ENCODE measurements at places on chromosomes 1 and 21.

DNA sequence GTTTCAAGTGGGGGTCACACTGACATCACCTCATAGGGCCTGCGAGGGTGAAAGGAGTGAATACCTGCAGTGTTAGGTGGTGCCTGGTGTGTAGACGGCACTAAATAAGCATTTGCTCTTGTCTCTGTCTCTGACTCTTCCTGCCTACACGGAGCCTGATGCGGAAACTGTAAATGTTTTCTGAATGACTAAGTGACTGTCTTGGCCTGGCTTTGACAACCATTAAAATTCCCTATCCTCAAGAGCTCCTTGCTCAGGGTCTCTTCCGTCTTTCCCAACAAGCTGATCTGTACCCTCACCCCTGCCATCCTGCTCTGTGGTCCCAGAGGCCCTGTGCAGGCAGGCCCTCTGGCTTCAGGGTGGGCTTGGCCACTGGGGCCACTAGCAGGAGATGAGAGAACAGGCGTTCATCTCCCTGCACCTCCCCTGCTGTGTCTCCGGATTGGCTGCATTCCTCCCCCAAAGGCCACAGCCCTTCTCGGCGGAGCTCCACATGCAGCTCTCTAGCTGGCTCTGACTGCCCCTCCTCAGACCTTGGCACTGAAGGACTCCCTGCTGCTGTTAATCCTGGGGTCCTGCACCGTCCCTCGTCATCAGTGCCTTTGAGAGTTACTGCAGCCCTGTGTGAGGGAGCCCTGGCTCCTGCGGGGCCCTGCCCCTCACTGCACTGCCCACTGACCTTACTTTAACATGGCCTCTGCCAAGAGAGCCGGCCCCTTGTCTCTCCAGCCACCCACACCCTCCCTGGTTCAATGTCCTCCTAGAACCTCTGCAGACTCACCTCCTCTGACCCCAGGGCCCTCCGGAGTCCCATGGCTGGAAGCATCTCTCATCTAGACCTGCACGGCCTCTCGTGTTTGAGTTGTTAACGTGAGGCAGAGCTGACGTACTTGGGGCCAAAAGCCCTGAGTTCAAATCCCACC, 211.1 kb downstream of the MATN1 start:
- DNase-seq, result no peak

GRCh38 chr1:230832476-230832875, 35.8 kb downstream of the C1orf198 start:
- DNase-seq, result no peak

DNA sequence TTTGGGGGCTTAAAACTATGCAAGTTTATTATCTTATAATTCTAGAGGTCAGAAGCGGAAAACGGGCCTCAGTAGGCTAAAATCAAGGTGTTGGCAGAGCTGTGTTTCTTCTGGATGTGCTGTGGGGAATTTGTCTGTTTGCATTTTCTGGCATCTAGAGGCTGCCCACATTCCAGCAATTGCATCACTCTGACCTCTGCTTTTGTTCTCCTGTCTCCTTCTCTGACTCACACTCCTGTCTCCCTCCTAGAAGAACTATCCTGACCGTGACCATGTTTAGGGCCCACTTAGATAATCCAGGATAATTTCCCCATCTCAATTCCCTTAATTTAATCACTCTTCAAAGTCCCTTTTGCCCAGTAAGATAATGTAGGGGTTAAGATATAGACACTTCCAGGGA, 127.4 kb upstream of the DEPDC1 start:
- no peak for DNase-seq

GRCh38 chr1:36350659-36351226, 27.3 kb upstream of the EVA1B start:
- DNase-seq, result peak; percentile 17
